Cardiac septum (tissue), 1 donor: ENCODE measurements at places on chromosomes 6 and 20. TPM values are rescaled to one million over a fixed set of nuclear protein-coding genes. Genes with fewer than 3 reads are reported as not detected.

The CDH26 gene
- 0.54 TPM for total RNA-seq

The WFDC12 gene
- not detected for total RNA-seq

The OARD1 gene
- 15.4 TPM for total RNA-seq

The MYLK2 gene
- 0.11 TPM for total RNA-seq

The PDSS2 gene
- total RNA-seq = 16.8 TPM

The DDO gene
- total RNA-seq = 16.2 TPM

The TNFRSF21 gene
- total RNA-seq = 3.5 TPM

The CGA gene
- total RNA-seq = not detected

The MAFB gene
- total RNA-seq = 6.8 TPM

The CENPQ gene
- 3.4 TPM for total RNA-seq

The RSPH3 gene
- total RNA-seq = 8.9 TPM

The COL19A1 gene
- 3.3 TPM for total RNA-seq

The TRIM38 gene
- total RNA-seq = 2.5 TPM

The PRSS35 gene
- total RNA-seq = 0.83 TPM

The TRIM31 gene
- not detected for total RNA-seq

The CEP250 gene
- 14.9 TPM for total RNA-seq

The CRISP2 gene
- not detected for total RNA-seq
